ENCODE measurements at places on chromosomes 2 and 18.

DNA sequence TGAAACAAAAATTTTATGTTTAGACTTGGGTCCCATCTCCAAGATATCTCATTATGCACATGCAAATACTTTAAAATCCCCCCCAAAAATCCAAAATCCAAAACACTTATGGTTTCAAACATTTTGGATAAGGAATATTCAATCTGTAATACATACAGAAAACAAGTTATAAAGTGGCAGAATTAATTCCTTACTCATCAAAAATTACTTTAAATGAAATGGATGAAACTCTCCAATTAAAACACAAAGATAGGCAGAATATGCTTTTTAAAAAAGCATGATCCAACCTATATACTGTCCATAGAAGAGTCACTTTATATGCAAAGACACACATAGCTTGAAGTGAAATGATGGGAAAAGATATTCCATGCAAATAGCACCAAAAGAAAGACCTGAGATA, 744.6 kb downstream of the LRP1B start:
- DNase-seq = no peak

- DNase-seq = peak; percentile 25
Observed at GRCh38 chr18:27005589-27005988, 140.1 kb upstream of the AQP4 start.

GRCh38 chr2:287471-287885, 413 bp downstream of the ALKAL2 start:
- no peak for DNase-seq

GRCh38 chr2:32851777-32852439, 94.8 kb upstream of the LTBP1 start:
- DNase-seq = no peak

DNA sequence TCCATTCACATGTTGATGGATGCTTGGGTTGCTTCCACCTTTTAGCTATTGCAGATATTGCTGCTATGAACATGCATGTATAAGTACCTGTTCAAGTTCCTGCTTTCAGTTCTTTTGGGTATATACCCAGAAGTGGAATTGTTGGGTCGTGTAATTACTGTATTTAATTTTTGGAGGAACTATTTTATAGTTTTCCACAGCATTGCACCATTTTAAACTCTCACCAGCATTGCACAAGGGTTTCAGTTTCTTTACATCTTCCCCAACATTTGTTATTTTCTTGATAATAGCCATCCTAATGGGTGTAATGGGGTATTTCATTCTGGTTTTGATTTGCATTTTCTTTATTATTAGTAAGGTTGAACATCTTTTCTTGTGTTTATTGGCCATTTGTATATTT, 16.0 kb downstream of the ACTR3 start:
- no peak for DNase-seq

GRCh38 chr18:61935362-61935761, 42.6 kb upstream of the RNF152 start:
- no peak for DNase-seq

GRCh38 chr2:217466805-217467204, 536.0 kb downstream of the TNS1 start:
- peak; percentile 38 for DNase-seq

DNA sequence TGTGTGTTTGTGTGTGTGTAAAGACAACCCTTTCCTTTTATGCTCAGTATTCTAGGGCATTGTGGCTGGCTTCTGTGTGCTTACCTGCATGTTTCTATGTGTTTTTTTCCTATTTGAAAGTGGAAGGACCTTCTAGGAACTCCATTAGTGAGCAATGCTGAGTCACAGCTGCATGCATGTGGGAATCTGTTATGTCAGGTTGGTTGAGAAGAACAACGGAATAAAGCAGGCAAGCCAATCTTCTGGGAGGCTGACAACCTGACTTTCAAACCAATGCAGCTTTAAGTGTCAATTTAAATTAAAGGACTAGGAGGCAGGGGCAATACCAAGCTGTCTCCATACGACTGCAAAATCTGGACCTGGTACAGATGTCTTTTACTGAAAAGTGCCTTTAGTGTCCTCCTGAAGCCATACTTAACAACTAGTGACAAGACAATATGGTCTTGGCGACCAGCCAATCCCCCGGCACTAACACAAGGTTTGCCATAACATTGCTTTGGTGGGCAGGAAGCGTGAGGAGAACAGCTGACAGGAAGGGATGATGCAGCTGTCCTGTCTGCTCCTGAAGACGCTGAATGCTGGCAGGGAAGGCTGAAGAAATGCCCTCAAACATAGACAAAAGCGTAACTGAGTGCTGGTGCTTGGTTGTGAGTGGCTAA, 514.7 kb upstream of the CDH7 start:
- peak; percentile 48 for DNase-seq

GRCh38 chr2:170009209-170009608, 168.7 kb upstream of the MYO3B start:
- no peak for DNase-seq

DNA sequence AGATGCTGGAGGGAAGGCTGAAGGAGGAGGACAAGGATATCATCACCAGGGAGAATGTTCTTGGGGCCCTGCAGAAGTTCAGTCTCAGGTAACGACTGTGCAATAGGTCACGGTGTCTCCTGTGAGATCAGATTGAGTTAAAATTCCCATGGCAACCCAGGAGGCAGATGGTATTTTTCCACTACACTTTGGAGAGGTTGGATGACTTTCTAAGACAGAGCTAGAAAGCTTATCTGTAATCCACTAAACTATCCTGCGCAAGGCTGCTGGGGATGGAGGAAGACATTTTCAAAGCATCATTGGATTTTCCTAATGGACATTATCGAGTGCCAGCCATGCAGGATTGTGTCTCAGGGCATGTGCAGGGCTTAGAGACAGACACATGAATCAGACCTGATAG, 74.6 kb downstream of the ARMC9 start:
- DNase-seq = no peak

DNA sequence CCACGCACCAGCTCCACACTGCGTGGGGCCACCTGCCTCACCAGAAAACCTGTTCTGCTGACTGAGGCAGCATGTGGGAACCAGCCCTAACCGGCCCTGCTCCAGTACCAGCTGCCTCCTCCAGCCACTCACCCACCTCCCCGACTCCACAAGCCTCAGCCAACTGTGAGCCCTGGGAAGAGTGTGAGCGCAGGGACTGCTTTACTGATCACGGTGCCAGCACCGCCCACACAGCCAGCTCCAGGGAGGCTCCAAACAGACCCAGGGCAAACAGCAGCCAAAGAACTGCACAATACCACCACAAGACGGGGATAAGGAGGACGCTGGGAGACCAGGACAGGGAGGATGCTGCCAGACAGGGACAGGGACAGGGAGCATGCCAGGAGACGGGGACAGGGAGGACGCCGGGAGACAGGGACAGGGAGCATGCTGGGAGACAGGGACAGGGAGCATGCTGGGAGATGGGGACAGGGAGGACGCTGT, 28.4 kb downstream of the EIPR1 start:
- DNase-seq = peak; percentile 33

GRCh38 chr2:202643012-202643858, 8.5 kb downstream of the FAM117B start:
- no peak for DNase-seq
